GM10248 (cell line): ENCODE measurements at places on chromosomes 7 and 10.

GRCh38 chr10:25683344-25683743 lies 250.7 kb upstream of the MYO3A start:
- no peak for DNase-seq

- DNase-seq: no peak
Observed at GRCh38 chr10:114095559-114096337, 52.1 kb downstream of the ADRB1 start.

DNA sequence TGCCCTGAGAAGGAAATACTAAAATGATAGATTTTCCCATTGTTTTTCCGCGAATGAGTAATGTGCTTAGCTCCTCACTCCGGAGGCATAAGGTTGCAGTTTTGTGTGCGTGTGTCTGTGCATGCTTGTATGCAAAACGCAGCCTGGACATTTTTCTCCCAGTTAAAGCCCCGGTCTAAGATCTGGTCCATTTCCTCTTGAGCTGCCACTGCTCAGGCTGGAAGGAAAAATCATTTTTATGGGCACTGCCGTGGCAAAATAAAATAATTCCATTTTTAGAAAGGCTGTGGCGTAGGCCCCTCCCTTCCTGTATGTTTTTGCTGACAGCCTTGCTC lies 260.6 kb downstream of the WDR37 start:
- DNase-seq: no peak

DNA sequence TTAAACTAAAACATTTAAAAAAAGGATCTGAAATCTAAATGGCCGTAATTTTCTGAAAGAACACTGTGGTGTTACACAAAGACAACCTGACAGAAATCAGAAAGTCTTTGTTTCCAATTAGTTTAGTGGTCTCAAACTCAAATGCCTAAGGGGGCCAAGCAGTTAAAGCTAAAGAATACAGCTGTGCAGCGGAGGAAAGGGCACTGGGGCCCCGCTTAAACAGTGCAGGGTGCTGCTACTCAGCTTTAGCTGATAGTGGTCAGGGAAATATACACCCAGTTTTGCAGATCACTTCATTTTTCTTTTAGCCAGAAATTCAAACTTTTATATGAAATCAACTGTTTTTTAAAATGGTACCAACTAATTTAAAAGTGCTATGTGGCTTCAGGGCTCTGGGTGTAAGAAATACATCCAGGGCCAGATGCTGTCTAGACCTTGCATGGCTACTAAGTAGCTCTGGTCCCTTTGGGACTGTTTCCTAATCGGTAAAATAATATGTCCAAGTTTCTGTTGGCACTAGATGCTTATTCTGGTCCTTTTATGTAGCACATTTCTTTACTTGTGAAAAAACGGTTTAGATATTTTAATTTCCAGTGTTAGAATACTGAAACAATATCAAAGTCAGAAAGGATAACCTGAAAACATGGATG lies 161.8 kb upstream of the LAMB4 start:
- DNase-seq: no peak

DNA sequence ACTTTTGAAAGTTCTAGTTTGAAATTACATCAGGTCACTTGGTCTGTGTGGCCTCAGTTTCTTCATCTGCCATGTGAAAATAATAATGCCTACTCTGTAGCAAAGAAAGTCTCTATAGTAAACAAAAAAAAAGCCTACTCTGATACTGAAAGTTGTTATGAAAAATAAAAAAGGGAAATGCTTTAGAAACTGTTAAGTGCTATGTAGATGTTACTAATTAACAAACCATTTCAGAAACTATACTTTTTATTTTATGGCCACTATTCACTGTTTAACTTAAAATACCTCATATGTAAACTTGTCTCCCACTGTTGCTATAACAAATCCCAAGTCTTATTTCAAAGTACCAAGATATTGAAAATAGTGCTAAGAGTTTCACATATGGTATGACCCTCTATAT lies 50.6 kb downstream of the CFTR start:
- no peak for DNase-seq

DNA sequence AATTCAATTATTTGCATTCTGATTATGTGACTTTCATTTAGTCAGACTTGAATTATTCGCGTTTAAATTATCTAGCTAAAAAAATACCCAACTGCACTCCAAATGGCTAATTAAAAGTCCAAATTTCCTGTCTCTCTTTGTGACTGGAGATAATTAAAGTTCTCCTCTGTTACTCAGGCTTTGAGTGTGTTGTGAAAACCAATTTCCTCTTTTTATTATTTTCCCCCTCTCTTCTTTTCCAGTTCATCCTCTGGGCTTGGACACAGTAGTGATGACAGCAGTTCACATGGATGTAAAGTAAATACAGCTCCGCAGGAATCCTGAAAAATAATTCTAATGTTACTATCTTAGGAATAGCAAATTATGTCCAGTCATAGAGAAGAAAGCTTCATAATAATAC lies 80.6 kb downstream of the SNX10 start:
- no peak for DNase-seq
